ENCODE measurements at places on chromosomes 1 and 21.

DNA sequence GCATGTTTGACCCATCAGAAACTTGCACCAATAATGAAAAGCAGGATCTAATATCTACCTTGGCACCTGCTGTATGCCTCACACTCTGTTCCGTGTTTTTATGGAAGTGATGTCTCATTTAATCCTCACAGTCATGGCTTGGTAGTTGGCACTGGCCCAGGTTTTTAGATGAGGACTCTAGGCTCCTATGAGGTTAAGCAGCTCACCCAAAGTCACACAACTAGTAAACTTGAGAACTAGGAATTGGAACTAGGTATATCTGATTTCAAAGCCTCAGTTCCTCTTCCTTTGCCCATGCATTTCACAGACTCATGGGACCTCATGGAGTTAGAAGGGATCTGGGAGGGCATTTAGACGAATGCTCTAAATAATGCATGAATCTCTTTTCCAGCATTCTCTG, 21.3 kb upstream of the TARBP1 start:
- DNase-seq: no peak

DNA sequence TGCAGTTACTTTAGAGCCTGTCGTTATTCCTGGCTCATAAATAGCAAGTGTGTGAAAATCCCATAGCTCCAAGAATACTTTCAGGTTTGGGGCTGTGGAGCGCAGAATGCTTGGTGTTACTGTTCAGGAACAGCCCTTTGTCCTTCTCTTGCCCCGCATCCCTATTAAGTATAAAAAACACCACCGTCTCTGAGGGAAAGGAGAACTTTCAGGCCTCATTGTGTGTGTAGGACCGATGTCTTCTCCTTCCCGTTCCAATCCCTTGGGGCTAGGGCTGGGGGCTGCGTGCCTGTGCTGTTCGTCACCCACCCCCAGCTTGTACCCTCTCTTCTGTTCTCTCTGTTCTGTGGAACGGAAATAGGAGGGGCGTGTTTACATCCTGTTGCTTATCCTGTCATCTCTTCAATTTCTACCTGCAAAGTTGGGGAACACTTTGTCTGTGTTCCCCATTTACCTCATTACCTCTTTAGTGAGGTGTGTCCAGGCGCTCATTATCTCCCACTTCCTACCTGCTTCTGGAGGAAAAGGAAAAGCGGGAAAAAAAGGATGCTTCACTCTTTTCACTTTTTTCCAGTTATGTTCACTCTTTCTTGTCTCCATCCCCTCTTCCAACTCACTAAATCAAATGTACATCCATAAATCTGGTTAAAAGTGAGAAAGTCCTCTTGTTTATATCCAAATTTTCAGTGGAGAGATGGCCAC, 788 bp upstream of the TXNIP start:
- DNase-seq: no peak

- peak; percentile 11 for DNase-seq
Observed at GRCh38 chr1:237562242-237562823, 328.4 kb downstream of the ZP4 start.

DNA sequence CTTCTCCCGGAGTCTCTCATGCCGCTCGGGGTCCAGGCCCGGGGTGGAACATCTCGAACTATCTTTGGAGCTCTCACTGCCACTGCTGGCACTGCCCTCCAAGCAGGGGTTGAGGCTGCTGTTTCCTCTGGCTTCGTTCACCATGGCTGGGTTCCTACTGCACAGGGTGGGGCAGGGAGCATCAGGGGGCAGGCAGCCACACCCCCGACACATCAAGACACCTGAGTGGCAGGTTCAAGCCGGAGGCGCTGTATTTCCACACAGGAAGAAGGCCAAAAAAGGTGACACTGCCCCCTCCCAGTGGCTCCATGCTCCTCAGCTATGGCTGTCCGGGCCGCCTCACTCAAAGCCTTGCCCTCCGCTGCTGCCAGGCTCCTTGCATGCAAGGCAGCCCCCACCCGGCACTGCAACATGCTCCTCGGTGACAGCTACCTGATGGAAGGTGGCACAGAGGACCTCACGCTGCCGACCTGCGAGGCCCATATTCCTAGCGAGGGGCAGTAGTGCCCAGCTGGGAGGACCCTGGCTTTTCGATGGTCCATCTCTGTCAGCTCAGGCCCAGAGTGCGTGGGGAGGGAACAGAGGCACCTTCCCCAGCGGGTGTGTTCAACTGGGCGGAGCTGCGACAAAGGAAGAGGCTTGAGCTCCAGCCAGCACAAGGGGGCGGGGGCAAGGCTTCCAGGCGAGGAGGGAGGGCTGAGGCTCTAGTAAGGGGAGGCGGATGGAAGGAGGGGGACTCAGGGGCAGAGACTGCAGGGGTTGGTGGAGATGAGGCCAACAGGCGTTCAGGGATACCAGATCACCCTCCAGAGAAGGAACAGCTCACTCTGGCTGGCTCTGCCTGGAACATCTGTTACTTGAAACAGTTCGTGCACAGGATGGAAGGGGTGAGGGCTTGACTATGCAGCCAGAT, 2.5 kb downstream of the MTHFR start:
- DNase-seq: no peak

GRCh38 chr1:60425528-60425927, 352.0 kb upstream of the C1orf87 start:
- DNase-seq: no peak

DNA sequence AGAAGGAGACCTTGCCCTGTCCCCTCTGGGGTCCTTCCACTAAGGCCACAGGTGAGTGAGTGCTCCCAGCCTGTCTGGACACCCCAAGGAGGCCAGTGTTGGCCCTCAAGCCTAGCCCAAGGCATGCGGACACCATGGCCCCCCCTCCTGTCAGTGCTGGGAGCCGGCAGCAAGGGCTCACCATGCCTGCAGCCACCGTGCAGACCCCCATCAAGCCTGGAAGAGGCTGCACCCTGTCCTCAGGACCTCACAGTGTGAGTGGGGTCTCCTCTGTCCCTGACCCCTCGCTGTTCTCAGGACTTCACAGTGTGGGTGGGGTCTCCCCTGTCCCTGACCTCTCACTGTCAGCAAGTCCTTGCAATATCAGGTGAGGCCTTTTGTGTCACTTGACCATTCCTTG, 33.2 kb upstream of the PRSS38 start:
- no peak for DNase-seq

GRCh38 chr1:226915672-226915995, 24.5 kb upstream of the COQ8A start:
- DNase-seq: no peak

DNA sequence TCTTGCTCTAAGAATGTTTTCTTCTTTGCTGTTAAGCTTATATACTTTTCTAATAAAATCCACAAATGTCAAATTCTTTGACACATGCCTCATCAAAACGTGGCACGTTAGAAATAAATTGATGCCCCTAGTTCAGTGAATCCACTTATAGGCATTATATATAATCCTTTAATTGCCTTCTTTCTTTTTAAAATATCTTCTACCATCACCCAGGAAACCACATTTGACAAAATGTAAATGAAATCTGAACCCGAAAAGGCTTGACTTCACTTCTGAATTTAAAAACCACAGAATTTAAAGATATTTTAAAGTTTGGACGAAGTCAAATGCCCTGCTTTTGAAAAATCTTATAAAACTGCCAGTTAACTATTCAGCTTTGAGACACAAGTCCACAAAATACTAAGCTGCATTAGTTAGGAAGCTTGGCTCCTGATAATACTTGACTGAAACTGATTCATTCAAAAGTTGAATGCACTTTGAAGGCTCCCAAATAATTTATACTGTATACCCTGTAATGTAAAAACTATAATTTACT, 22.4 kb upstream of the KIFAP3 start:
- DNase-seq: no peak

DNA sequence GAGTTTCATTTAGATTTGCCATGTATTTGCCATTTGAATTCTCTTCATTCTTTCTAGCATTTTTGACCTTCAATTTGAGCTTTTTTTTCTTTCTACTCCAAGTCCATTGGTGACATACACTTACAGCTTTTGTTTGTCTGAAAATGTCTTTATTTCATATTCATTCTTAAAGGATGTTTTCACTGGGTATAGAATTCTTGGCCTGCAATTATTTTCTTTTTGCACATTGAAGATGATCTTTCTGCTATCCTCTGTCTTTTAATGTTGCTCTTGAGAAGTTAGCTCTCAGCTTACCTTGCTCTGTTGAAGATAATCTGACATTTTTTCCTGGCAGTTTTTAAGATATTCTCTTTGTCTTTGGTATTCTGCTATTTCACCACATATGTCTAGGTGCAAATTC, 16.6 kb upstream of the TINAGL1 start:
- no peak for DNase-seq

GRCh38 chr1:161038523-161039153, at the start of gene TSTD1:
TSTD1 (minus strand) TSS chr1:161038964; CDS start chr1:161038889, 75 bp downstream.
- DNase-seq: no peak

DNA sequence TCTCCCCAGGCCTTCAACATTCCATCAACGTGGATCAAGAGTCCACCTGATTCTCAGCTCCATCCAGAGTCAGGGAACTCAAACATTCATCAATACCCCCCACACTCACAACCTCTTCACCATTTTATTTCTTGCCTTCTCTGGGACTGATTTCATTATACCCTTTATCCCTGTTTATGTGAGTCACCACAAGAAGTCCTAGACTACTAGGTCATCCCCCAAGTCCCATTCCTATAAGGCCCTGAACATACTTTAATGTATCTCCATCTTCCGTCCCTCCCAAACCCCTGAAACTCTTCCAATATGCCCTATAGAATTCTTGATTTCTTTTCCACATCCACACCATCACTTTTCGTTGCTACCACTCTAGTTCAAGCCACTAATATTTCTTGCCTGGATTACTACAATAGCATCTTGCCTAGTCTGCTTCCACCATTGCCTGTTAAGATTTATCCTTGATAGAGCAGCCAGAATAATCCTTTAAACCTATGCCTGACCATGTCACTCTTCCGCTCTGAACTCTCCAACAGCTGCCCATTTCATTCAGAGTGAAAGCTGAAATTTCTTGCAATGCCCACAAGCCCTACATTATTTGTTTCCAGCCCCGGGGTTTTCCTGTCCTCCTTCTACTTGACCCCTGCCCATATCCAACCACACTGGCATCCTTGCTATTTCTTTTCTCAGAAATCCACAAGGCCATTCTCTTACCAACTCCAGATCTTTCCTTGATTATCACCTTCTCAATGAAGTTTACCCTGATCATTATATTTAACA, 9.4 kb upstream of the SAMD13 start:
- no peak for DNase-seq

DNA sequence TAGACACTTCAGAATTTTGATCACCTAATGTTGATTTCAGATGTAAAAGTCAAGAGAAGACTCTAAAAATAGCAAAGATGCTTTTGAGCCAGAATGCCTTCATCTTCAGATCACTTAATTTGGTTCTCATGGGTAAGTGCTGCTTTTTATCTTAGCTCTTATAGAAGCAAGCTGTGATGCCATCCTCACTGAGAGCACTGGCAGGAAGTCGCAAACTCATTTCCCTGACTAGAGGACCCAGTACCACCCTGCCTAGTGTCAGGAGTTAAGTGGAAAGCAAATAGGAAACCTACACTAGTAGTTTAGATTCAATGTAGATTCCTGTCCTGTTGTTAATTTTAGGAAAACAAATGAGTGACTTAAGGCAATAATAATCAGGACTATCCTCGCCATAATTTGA, 12.1 kb downstream of the IFNAR2 start:
- DNase-seq: no peak

Measured in HuH-7.5 (cell line).